ENCODE measurements at places on chromosomes 3 and 15.

- no peak for DNase-seq
Measured at GRCh38 chr3:46289551-46289950, 47.3 kb downstream of the CCR3 start.

- no peak for DNase-seq
Measured at GRCh38 chr3:155946178-155946577, 75.7 kb downstream of the GMPS start.

GRCh38 chr15:39852250-39852649 is 67.8 kb downstream of the GPR176 start:
- no peak for DNase-seq

DNA sequence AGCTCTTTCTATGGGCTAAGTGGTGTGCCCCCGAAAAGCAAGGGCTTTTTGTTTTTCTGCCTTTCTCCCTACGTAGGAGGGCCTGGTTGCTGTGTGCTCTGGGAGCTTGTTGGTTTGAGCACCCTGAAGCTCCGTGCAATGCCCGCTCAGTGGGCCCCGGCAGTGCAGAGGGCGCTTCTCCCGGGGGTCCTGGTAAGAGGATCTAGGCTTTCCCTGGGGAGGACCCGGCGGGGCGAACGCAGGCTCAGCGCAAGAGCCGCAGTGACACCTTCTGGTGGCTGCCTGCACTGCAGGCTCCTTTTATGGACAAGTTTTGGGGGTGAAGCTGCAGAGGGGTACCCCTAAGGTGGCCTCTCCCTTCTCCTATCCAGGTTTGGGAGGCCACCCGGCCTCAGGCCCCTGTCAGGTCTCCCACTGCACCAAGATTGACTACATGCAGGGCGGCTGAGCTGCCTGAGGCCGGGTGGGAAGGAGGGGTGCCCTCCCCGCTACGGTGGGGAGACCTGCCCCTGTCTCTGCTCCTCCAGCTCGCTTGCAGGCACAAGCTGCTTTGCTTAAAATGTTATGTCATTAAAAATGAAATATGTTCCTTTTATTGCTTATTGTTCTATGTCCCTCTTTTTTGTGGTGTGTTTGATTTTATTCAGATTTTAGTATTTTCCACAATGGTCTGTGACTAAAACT is 387.9 kb downstream of the GABRG3 start:
- DNase-seq: no peak

DNA sequence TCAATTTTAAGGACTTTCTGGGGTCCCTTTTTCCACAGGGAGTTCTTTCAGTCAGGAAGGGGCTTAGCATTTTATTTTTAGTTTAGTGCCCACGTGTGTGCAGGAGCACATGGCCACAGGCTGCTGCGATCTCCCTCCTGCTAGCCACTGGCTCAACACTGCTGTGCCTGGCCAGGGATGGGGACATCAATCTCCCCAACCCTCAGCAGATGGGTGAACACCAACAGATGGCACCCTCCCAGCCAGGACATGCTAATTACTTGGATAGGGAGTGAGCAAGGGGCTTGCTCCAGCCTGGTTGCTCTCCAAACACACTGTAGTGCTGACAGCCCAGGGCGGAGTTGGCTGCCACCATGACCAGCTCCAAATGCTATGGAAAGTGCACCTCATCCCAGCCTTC is 7.4 kb upstream of the RIOX2 start:
- no peak for DNase-seq

DNA sequence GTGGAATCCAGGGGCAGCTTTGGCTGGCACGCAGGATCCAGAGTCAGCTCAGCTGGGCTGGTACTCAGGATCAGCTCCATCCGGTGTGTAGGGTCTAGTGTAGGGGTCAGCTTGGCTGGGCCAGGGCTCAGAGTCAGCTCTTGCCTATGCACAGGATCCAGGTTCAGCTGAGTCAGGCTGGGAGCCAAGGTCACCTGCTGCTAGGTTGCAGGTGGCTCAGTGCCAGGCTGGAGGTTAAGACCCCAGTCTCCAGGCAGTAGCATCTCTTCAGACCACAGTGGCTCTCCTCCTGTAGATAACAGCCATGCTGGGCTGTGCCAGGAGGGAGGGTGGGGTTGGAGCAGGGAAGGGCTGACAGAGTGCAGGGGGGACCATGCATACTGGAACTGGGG is 1.8 kb downstream of the HYAL3 start:
- DNase-seq: no peak

GRCh38 chr15:74041311-74041756 is 41.0 kb downstream of the GOLGA6A start:
- DNase-seq: no peak

GRCh38 chr3:46923559-46924350 is 46.2 kb downstream of the PTH1R start:
- DNase-seq: no peak

- DNase-seq: no peak
Measured at GRCh38 chr3:22007368-22007767, 256.4 kb upstream of the ZNF385D start.

GRCh38 chr15:52567871-52568600 is 794 bp downstream of the ARPP19 start:
- no peak for DNase-seq

DNA sequence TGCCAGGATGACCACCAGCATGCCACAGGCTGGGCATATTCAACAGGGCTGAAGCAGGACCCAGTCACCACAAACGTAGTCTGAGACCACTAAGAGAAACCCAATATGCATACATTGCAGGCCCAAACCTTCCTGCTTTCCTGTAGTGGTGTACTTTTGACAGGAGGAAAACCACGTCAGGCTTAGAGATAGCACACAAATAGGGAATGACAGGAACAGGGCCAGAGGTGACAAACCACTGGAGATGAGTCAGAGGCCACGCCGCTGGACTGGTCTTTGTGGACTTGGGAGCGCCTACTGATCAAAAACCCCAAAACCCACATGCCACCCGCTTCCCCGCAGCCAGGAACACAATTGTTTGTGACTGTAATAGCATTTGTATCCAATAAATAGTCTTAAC is 3.6 kb upstream of the EFCAB12 start:
- no peak for DNase-seq

DNA sequence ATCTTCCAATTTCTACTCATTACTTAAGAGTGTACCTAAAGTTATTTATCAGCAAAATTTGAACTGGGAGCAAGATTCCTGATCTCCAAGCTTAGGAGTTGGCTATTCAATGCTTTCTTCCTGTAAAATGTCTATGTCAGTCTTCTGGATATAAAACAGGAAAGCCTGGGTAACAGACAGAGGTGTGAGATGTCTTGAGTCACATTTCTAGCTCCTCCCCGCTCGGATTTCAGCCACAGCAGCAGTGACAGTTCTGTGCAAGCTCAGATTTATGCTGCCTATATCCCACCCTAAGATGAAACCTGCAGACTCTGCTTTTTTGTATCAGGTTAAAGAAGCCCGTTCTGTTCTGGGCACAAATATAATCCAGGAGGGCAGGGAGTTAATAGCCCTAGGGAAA is 2.1 kb upstream of the ARMC8 start:
- DNase-seq: no peak

DNA sequence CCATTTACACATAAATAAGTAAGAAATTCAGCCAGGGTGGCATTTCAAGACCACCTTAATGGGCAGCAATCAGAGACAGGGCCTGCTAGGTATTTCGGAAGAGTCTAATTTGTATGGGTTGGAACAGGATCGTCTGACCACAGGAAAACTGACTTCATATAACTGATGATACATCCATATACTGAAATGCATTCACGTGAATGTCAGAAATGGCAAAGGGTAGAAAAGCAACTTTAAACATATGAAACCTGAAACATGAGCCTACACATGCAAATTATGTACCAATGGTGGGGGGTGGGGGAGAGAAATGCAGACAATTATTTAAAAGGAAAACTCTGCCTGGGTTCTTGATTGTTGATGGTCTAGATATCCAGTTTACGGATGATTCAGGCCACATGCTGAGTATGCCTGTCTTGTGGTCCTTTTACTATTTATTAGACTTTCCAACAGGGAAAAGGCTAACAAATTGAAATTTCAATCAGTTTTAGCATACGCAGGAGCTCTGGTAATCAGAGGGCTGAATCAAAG is 582.2 kb downstream of the FOXP1 start:
- no peak for DNase-seq

DNA sequence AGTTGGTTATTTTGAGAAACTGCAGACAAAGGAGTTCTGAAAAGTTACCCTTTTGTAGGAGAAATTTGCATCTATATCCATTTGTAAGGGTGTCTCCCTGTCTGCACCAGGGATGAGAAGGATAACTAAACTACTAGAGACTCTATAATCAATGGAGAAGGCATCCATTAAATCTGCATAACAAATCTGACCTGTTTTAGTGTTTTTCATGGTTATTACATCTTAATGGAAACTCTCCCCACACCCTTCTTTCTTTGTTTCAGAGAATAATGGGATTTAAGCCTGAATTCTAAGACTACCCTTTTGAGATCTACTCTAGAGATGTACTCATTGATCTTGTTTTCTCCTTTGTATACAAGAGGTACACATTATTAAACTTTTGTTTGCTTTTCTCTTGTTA is 82.0 kb upstream of the DAZL start:
- no peak for DNase-seq

- DNase-seq: no peak
Measured at GRCh38 chr3:61937477-61937876, 376.1 kb downstream of the PTPRG start.

DNA sequence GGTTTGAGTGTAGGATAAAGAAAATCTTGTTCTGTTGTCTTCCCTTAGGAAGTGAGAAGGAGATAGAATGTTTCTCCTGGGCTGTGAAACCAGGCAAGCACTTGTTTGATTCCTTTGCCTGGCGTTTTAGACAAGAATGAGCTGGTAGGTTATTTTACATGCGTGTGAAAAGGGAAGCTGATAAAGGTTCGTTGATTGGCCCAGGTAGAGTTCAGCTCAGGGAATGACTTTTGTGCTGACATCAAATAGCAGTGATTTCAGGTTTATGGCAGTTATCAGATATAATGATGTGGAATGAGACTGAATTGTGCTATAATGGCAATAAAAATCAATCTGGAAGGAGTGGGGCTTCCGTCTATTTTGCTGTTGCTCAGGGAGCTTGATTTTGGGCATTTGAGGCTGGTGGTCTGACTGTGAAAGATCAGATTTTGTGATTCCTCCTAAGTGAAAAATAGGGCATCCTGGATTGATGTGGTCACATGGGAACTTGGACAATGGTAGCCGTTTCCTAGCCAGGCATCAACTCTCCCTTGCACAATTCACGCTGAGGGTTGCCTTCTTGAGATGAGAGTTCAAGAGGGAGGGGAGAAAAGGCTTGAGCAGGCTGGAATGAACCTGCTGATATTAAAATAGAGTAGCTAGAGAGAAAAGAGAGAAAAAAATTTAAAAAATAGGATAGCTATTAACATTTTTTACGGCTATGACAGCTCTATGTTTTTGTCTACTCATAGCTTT is 388.9 kb downstream of the EDEM1 start:
- DNase-seq: no peak

- no peak for DNase-seq
Measured at GRCh38 chr3:48894516-48894915, 4.2 kb downstream of the SLC25A20 start.

DNA sequence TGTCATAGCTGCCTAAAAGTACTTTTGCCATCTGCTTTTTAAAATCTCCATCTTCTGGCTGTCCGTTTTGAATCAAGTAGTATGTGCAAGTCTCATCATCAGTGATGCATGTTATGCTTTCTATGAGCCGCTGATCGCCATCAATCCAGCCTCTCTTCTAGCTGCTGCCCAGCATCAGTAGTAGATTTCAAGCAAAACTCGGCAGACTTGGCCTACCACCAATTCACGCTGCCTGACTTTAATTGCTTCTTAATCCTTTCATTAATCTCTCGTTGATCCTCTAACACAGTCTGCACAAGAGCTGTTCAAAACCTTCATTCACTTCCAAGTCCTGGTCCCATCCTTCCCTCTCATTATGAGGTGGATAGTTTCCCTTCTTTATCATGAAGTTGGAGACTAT is 104.9 kb downstream of the NSUN3 start:
- DNase-seq: no peak

DNA sequence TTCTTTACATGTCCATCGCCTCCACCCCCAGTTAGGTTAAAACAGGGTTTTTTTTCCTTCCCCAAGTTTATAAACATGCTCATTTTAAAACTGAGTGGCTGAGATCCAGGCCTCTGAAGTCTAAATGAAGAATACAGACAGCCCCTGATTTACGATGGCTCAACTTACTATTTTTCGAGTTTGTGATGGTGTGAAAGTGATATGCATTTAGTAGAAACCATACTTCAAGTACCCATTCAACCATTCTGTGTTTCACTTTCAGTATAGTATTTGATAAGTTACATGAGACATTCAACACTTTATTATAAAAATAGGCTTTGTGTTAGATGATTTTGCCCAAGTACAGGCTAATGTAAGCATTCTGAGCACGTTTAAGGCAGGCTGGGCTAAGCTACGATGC is 30.5 kb upstream of the GNB5 start:
- no peak for DNase-seq

DNA sequence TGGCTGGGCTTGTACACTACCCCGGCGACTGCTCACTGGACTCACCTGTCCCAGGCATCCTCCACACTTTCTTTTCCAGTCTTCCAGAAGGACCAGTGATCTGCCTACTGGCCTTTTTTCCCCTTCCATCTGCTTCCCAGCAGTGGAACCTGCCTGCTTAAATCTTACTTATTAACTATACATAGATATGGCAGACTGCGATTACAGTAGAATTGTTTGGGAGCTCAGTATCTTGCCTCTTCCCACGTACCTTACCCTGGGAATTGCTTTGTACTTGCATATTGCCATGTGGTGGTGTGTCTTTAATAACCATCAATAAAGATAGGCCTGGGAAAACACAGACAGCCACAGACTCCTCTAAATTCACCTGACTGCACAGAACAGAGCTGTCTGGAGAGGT is 11.8 kb upstream of the HES1 start:
- no peak for DNase-seq

GRCh38 chr15:40911141-40911540 is 16.9 kb downstream of the VPS18 start:
- no peak for DNase-seq

DNA sequence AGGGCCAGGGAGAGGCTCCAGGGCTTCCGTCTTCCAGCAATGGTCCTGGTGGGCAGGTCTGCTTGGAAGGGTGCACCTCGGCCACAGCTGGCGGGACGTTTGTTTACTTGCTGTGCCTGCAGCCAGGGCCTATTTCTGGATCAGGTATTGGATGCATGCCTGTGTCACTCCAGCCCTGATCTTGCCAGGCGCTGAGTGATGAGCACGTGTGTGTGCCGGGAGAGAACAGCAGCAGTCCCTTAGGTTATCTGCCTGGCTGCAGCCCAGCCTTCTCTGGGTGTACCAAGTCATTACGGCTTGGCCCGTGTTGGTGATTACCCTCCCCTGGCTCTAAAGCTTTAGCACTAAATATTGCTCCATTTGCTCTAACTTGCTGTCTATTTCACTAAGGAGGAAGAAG is 14.9 kb downstream of the CCDC32 start:
- no peak for DNase-seq

GRCh38 chr3:129116482-129116946 is 5.1 kb downstream of the RAB43 start:
- no peak for DNase-seq

All from stimulated activated CD8-positive, alpha-beta memory T cell treated with anti-CD3 and anti-CD28 coated beads, Interleukin-2, amount 100 ng/mL, for 1 hour (primary cell).